Eye (tissue), 1 donor: ENCODE measurements at places on chromosomes 5 and 9.
A peak's percentile ranks its signal among the peaks of the same experiment; 100 is the strongest.

GRCh38 chr5:100659080-100659795, 124.1 kb downstream of the FAM174A start:
- DNase-seq: no peak

DNA sequence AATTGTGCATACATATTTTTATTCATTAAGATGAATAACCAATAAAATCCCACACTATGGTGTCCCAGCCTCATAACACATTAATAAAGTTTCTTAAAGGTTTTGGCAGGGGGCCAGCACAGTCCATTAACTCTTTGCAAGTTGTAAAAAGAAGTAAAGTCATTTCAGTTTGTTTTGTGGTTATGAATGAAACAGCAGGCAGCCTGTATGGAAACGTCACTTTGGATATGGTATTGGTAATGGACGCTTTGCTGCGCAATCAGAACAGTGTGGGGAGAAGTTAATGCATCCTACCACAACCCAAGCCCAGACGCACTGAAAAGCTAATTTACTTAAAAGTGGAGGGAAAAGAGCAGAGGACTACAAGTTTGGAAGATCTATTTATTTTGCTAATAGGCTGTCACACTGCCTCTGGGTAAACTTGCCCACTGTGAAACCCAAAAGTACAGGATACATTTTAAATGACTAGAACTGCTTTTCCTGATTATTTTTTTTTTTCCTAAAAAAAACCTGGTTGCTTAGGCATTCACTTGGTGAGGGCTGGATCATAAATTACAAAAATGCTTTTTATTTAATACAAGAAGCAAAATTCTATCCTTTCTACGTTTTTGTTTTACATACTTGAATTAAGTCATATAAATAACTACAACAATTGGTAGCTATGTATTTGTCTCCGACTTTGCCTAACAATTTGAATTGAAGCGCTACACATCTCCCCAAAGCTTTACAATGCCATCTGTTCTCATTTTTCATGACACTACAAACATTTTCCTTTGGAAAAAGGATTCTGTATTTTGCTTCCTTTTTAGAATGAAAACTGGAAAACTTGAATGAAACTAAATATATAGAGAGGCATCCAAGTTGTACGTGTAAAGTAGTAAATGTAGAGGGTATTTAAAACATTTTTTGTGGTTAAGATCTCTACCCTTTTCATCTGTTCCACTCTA, 104.3 kb downstream of the NFIB start:
- peak; percentile 73 for DNase-seq

- DNase-seq: no peak
Observed at GRCh38 chr5:140150201-140150600, 24.5 kb downstream of the IGIP start.

GRCh38 chr9:137308057-137308619, 6.1 kb upstream of the NRARP start:
- DNase-seq: peak; percentile 83

DNA sequence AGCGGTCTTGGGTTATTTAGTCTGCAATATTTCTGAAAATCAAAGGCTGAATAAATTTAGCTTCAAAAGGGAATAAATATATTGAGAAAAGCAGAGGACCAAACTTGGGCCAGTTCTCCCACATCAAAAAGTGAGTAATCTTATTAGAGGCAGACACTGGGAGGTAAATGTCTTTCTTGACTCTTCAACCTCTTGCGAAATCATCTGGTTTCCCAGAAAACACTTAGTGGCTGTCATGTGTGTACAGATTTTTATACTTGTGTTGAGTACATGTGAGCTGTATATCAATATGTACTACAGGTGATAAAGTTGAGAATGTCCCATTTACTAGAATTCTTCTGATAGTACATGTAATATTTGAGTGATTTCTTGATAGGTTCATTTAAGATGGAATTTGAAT, 454.9 kb downstream of the PRR16 start:
- no peak for DNase-seq

- DNase-seq: peak; percentile 37
Observed at GRCh38 chr9:134403682-134404301, 77.5 kb downstream of the RXRA start.
